Ascending aorta (tissue), 2 donors: ENCODE measurements at places on chromosomes 2 and 18. TPM values are rescaled to one million over a fixed set of nuclear protein-coding genes. Genes with fewer than 3 reads are reported as not detected.

PXDN gene
- 188 TPM for total RNA-seq

GRCh38 chr2:63899639-63900038 lies 57.9 kb downstream of the UGP2 start:
- no peak for DNase-seq
- H3K4me3 ChIP-seq: no peak overlapping the region
- H3K27me3 ChIP-seq: no peaks in the 10 kb centered on the region
- H3K36me3 ChIP-seq: peaks cover 28% of the 10 kb centered on the region

DNA sequence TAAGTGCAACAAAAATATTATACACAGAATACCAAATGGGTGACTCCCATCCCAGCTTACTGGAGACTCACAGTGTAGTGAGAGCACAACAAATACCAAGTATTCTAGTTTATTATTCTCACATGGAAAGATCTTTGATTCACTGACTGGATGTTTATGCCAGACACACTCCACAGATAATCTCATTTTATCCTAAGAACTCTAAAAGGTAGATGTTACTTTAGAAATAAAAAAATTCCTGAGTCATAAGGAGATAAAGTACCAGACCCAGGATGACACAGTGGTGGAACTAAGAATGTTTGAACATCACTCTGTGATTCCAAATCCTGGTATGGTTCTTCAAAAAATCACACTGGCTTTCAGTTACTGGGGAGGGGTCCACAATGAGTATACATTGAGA lies 136.2 kb downstream of the CDH2 start:
- no peak for DNase-seq
- H3K36me3 ChIP-seq: no peaks in the 10 kb centered on the region
- no peak overlapping the region for H3K27ac ChIP-seq
- H3K27me3 ChIP-seq: no peaks in the 10 kb centered on the region
- no peak overlapping the region for H3K4me3 ChIP-seq

DNA sequence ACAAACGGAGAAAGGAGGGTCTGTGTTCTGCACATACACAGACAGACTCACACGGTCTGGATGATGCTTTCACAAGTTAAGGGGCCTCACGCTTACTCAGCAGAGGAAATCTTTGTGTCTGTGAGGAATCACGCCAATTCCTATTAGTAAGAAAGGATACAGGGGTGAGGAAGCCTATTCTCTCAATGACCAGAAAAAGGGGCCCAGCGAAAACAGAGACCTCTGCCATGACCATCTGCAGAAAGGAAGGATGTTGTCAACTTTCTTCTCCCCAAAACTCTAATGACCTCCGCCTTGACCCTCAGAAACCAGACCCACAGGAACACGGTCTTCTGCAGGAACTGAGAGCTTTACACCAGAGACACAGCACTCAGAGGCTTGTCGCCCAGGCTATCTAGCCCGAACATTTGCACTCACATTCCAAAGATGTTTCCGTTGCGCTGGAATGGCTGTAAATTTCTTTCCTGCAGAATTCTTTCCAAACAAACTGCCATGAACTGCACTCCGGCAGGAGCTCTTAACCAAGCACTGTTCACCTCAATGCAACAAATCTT lies 186.3 kb downstream of the TCF4 start:
- H3K4me1 ChIP-seq: peaks cover 14% of the 10 kb centered on the region
- H3K36me3 ChIP-seq: no peaks in the 10 kb centered on the region
- no peak for DNase-seq
